Posterior cingulate gyrus (tissue), 11 donors: ENCODE measurements at places on chromosomes 12 and 14.

DNA sequence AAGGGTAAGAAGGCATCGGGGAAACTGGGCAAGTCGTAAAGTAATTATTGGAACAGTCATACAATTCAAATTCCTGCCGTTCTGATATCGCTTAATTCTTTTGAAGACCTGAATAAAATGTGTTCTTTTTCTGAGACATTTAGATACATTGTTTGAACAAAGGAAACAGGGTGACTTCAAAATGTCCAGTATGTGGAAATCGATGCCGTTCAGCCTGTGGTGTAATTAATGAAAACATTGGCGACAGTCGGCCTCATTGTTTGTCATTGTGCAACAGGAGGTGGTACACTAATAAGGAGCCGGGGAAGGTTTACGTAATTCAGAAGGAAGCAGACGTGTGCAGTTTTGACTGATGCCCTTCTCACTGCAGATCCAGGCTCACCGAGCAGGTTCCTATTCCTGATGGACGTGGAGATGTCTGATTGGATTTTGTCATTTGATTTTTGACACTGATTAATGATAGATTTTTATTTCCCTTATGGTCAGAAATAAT, 92.7 kb downstream of the BORCS5 start:
- no peak for DNase-seq

DNA sequence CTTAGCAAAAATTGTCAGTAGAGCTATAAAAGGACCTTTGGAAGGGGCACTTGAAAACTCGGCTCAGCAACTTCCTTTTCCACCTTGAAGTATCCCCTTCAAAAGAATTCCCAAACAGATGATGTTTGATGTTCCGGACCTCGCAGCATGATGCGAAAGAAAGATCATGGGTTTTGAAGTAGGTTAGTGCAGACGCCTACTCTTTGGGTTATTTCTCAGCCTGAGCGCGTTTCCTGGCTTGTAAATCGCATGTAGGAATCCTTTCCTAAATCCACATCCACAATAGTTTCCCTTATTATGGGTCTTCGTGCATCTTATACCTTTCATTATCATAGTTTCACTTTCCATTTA, 584 bp upstream of the NEDD1 start:
- DNase-seq, result no peak

DNA sequence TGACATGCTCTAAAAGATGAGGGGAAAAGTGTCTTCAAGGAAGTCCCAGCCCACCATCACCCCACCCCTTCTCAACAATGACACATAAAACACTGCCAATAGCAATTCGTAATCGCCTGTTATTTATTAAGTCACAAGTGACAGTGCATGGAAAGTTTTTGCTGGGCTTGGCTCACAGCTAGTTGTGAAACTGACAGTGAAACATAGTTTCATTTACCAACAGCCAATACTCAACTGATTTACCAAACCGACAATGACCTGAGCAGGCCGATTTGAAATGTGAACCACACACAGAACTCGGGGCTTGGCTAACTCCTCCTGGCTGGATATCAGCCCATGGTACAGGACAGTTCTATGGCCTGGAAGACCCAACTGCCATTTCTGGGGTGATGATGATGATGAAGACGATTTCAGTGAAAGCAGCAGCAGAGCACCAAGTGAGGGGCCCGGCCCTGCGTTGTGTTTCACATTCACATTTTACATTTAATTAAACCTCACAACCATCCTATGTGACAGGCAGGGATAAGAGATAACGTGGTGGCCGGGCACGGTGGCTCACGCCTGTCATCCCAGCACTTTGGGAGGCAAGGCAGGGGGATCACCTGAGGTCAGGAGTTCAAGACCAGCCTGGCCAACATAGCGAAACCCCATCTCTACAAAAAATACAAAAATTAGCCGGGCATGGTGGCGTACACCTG, 42.7 kb downstream of the CAMKK2 start:
- DNase-seq, result no peak

DNA sequence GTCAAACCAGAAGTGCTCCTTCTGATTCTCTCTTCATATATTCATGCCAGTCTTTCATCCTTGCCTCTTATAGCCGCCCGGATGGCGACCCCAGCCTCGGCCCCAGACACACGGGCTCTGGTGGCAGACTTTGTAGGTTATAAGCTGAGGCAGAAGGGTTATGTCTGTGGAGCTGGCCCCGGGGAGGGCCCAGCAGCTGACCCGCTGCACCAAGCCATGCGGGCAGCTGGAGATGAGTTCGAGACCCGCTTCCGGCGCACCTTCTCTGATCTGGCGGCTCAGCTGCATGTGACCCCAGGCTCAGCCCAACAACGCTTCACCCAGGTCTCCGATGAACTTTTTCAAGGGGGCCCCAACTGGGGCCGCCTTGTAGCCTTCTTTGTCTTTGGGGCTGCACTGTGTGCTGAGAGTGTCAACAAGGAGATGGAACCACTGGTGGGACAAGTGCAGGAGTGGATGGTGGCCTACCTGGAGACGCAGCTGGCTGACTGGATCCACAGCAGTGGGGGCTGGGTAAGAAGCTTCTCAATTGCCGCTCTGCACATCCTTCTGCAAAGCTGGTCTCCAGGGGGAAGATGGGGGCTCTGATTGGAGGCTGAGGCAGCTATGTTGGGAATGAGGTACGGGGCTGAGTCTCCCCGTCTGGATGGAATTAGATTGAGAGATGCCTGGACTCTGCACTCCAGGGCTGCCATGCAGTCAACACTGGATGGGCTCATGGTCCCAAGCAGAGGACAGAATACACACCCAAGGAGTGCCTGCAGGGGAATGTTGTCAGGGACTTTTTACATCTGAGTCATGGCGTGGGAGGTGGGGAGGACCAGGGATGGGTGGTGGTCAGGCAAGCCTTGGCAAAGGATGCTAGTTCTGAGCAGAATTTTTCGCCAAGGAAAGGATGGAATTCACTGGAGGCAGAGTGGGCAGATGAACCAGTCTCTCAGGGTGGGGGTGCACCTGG, 1.3 kb downstream of the BCL2L2 start:
- peak; percentile 83 for DNase-seq

DNA sequence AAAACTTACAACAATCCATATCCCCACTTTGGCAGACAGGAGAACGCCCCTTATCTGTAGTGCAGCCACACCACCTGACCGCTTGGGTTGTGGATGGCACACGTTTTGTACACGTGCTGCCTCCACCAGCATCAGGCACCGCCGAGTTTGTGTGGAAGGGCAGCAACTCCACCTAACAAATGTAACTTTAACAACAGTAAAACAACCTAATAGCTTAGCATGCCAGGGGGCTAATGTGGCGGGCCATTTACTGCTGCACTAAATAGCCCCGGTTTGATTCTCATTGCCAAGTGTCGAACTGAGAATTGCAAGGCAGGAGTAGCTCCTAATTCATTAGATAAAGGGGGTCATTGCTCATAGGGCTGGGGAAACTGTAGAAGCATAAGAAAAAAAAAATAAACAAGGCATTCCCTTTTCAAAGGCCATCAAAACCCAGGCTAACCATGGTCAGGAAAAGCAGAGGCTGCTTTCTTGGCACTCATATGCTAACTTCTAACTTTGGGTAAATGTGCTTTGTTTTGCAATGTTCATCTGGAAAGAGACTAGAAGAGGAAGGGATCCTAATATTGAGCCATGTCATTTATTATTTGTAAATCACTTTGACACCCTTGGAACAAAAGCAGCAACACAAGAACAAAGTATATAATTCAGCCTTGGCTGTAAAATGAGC, 279.7 kb upstream of the SOX5 start:
- peak; percentile 12 for DNase-seq

DNA sequence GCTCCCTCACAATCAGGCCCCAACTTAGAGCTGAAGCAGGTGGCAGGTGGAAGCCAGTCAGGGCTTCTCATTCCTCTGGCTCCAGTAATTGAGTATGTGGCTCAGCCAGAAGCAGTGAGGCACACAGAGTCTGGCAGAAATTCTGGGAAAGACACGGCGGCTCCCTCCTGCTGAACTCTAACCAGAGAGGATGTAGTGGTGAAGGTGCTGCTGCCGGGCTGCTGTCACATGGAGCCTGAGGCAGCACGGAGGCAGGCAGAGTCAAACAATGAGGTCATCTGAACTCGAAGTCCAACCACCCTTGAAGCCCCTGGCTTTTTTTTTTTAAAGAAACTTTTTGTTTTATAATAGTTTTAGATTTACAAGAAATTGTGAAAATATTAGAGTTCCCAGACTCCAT, 33.4 kb upstream of the SMOC1 start:
- DNase-seq, result no peak

DNA sequence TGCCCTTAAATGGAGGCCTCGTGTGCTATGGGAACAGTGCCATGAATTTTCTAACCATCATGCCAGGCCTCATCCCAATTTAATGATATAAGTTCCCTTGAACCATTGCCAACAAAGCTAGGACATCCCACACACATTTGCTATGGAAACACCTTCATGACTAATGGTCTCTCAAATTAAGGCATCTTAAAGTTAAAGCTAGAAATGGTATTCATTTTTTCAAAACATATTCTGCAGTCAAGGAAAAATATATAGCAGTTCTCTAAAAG, 117.3 kb downstream of the BTG1 start:
- no peak for DNase-seq

DNA sequence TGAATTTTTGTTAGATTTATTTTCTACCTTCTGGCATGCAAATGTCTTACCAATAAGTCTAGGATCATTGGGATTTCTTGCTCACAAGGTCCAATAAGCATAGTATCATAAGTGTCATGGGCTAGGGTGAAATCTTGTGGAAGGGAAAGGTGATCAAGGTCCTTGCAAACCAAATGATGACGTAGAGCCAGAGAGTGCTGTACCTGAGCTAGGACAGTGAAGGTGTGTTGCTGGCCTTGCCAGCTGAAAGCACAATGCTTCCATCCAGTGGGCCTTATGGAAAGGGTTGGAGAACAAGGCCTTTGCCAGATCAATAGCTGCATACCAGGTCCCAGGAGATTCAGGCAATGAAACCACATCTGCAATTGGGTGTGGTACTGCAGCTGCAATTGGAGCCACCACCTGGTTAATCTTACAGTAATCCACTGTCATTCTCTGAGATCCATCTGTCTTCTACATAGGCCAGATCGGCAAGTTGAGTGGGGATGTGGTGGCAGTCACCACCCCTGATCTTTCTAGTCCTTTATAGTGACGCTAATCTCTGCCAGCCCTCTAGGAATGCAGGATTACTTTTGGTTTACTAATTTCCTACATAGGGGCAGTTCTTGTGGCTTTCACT, 208.9 kb upstream of the MYL2 start:
- DNase-seq, result no peak
